Amniotic epithelial cell (primary cell): ENCODE measurements at places on chromosomes 5 and 9.
A peak's percentile ranks its signal among the peaks of the same experiment; 100 is the strongest.

DNA sequence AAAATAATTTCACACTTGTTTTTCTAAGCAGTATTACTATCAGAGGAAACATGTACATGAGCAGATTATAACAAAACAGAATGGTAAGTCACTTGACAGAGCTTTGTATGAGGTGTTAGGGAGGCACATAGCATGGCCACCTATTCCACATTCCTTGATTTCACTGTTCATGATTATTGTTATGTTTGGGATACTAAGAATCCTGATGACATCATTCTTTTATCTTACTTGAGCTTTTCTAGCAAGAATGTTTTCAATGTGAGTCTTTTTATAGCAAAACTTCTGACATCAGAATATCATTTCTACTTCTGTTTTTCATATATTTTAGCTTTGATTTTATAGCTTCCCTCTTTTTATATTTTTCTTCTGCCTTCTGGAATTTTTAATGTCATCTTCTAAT, 208.2 kb downstream of the DMRTA1 start:
- DNase-seq, result no peak

- no peak for DNase-seq
Observed at GRCh38 chr5:9524941-9525340, 20.9 kb downstream of the SEMA5A start.

GRCh38 chr9:124781967-124782660, 5.2 kb downstream of the OLFML2A start:
- no peak for DNase-seq

GRCh38 chr9:111857555-111858211, 38.9 kb upstream of the UGCG start:
- DNase-seq, result peak; percentile 8

GRCh38 chr5:61689153-61689846, 357.2 kb downstream of the ZSWIM6 start:
- DNase-seq, result no peak

DNA sequence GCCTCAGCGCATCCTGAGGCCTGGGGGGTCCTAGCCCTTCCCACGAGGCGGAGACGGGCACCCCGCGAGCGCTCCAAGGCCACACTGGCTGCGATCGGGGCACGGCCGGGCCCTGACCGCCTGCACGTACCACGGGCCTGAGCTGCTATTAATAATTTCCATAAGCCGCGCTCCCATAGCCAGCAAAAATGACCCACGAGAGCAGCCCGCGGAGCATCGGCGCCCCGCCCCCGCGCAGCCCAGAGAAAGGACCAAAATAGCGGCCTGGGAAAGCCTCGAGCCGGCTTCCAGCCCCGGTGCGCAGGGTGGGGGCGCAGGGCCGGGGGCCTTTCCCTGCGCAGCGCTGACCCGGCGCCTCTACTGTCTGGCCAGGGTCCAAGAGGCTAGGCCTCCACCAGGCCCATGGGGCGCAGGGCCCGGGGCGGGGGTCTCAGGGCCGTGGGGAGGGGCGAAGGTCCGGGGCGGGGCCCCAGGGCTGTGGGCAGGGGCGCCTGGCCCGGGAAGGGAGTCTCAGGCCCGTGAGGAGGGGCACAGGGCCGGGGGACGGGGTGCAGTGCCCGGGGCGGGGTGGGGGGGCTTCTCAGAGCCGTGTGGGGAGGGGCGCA, 54.4 kb downstream of the EXD3 start:
- DNase-seq, result no peak

DNA sequence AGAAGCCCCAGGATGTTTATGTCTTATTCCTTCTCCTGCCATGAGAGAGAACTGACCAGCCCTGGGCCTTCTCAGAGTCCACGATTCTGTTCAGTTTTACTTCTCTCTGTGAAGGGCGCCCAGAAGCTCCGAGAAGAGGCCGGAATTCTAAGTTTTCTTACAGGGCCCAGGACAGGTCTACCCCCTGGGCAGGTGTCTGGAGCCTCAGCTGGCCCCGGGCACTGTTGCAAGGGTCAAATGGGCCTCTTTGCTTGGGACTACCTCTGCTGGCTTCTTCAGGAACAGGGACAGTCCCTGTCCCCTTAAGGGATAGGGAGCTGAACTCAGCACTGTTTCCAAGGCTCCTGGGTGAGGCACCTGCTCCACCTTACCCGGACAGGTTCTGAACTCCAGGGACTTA, 55.0 kb downstream of the RASGEF1C start:
- no peak for DNase-seq

DNA sequence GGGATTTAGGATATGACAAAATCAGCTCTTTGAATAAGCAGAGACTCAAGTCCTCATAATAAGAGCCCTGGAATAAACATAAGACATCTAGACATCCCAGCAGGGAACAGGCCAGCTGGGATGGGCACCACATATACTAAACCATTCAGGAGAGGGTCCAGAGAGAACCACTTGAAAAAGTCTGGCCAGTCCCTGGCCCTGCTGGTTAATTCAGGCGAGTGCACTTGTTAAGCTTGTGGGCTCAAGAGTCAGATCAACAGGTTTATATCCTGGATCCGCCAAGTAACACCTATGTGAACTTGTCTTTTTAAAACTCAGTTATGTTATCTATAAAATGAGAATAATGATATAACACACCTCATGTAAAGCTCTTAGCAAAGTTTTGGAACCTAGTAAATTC, 63.3 kb downstream of the CAVIN4 start:
- no peak for DNase-seq

GRCh38 chr9:19754921-19755320, 33.9 kb downstream of the SLC24A2 start:
- DNase-seq, result no peak

GRCh38 chr9:7456377-7456776, 343.2 kb downstream of the DMAC1 start:
- no peak for DNase-seq

DNA sequence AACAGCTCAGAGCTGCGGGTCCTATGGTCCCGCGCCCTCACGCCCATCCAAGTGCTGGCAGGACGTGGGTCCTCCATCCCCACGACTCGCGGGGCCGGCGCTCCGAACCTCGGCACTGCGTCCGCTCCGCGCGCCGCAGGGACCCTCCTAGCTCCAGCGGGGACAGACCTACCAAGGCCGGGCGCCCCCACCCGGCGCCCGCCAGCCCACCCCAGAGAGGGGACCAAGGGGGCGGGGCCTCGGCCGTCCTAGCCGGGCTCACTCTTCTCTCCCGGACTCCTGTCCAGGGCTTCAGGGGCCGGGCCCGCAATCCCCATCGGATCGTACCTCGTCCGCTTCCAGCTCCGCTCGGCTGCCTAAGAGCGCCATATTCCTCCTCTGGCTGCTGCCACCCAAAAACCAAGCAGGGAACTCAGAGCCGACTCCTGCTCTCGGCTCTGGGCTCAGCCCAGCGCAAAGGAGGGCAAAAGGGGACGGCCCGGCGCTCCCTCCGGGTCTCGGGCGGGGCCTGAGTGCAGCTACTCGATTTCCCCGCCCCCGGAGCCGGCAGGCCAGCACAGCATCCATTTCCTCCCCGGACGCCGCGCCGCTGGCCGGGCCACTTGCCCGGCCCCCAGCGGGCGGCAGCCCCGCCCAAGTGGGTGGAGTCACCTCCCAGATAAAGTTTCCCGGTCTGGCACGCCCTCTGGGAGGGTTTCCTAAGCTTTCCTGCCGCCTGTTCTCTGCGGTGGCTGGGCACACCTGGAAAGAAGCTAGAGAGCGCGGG, at the start of gene TTC39B:
Gene TTC39B (minus strand): TSS at position 460 of the 766 bp plus-strand sequence. CDS start 91 bp downstream, at position 369.
- DNase-seq, result peak; percentile 86

- no peak for DNase-seq
Observed at GRCh38 chr5:11719888-11720481, 184.3 kb downstream of the CTNND2 start.

GRCh38 chr9:3235497-3235896, 290.3 kb downstream of the RFX3 start:
- DNase-seq, result peak; percentile 10

GRCh38 chr5:32942225-32942989, 231.3 kb downstream of the NPR3 start:
- peak; percentile 39 for DNase-seq

DNA sequence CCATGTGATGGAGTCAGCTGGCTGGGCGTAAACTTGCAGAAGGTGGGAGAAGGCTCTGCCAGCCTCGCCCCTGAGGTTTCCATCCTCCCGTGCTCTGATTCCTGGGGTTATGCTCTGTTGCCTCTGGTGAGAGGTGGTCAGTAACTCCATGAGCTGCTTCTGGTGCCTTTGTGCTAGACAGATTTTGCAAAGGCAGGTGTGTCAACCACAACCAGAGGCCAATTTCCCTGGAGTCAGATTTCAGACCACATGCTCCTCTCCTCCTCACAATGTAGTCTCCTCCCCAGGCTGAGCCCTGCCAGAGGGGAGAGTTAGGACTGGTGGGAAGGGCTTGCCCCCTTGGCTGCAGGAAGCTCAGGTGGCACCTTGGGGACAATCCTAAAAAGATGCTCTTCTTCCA, 38.8 kb upstream of the TENT4A start:
- DNase-seq, result no peak

GRCh38 chr5:122845229-122846050, at the start of gene SNX24:
Gene SNX24 (plus strand): TSS chr5:122845613. CDS start chr5:122845634, 21 bp downstream.
- peak; percentile 69 for DNase-seq

DNA sequence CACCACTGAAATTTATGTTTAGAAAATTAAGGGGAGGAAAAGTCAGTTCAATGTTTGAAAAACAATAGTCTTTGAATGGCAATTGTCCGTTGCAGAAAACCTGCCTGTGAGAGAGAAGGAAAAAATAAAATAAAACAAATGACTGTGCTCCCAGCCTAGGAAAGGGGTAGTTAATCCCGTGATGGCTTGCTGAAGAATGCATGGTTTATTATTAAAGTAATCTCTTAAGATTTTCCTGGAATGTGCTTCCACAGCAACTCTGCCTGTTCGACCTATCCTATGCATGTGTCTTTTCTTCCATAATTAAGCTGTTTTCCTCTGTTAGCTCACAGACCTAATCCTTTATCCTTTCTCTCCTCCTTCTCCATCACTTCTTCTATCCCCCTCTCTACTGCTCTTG, 2.4 kb upstream of the DAB2 start:
- DNase-seq, result peak; percentile 77

GRCh38 chr9:93591301-93592007, 15.1 kb downstream of the PHF2 start:
- no peak for DNase-seq

DNA sequence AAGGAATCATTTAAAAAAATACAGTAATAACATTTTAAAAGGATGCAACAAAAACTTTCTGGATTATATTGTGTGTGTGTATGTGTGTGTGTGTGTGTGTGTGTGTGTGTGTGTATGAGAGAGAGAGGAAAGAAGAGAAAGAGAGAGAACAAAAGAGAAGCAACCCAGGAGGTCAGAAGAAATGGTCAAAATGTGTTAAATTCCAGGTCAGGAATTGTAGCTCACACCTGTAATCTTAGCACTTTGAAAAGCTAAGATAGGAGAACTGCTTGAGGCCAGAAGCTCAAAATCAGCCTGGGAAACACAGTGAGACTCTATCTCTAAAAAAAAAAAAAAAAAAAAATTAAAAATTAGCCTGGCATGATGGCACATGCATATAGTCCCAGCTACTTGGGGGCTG, 311.8 kb upstream of the CDH12 start:
- DNase-seq, result no peak

GRCh38 chr5:159515909-159516415, 185.7 kb upstream of the IL12B start:
- peak; percentile 58 for DNase-seq

- no peak for DNase-seq
Observed at GRCh38 chr5:138472353-138472752, 7.1 kb downstream of the EGR1 start.

DNA sequence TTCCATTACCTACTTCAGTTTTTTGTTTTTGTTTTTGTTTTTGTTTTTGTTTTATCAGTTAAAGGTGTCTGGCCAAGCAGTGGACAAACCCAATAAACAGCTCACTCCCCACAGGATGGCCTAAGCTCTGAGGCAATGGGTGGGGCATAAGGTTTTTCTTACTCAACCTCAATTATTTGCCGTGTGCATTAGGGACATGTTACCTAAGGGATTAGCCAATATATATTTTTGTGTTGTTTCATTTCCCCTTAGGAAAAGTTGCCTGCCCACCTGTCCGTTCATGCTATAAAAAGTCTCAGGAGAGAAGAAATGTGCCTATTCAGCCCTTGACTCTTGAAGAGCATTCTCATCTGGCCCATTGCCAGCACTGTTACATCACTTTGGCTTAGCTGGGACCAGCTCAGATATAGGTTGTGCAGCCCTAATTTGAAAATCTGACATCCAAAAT, 7.3 kb downstream of the SH3RF2 start:
- DNase-seq, result peak; percentile 56

- DNase-seq, result peak; percentile 55
Observed at GRCh38 chr9:4177970-4178758, 121.7 kb downstream of the GLIS3 start.

DNA sequence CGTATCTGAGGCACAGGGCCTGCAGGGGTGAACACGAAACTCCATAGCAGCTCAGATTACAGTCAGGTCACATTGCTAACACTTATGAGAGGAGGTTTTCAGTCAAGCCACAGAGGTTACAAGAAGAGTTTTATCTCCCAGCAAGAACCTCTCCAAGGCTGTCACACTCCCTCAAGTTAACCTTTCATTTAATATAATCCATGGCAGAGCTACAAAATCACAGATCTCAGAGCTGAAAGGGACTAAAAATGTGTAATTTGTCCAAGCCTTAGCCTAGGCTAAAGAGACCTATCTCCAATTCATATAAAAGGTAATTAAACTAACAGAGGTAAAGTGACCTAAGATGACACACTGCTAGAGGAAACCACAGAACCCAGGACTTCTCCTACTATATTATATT, 57.2 kb downstream of the MLANA start:
- DNase-seq, result peak; percentile 15

DNA sequence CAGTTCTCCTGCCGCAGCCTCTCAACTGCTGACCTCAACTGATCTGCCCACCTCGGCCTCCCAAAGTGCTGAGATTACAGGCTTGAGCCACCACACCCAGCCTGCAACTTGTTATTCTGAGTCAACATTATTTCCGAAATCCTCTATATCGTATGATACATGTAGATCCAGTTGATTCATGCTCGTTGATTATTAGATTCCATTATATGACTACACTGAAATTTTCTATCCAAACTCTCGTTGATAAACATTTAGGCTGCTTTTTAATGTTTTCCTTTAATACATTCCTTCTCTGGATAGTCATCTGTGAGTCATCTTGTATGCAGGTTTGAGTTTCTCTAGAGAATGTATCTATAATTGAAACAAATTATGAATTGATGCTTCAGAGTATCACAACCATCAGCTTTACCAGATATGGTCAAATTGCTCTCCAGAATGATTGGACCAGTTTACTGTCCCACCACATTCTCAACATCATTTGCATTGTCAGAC, 4.1 kb downstream of the CDK7 start:
- DNase-seq, result peak; percentile 67

DNA sequence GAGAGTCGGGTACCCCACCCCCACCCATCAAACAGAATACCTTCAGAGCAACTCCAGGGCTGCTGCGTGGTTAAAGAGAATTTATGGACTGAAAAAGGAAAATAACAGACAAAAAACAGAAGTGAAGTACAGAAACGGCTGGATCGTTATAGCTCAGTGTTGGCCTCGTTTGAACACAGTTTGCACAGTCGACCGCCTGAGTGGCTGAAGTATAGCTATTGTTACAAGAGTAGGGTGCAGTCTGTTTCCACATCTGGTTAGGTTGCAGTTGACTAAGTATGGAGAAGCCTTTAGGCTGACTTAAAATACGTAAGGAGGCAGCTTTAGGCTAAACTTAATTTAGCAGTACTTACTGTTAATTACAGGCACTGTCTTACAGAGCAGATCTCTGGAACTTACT, 121.2 kb downstream of the GCNT1 start:
- DNase-seq, result no peak
